Effector CD4-positive, alpha-beta T cell (primary cell): ENCODE measurements at places on chromosomes 11 and 22.

GRCh38 chr22:48639896-48640748 lies 1187.6 kb downstream of the BRD1 start:
- no peak for DNase-seq

GRCh38 chr22:49717322-49717919 lies 110.3 kb downstream of the BRD1 start:
- DNase-seq: no peak

DNA sequence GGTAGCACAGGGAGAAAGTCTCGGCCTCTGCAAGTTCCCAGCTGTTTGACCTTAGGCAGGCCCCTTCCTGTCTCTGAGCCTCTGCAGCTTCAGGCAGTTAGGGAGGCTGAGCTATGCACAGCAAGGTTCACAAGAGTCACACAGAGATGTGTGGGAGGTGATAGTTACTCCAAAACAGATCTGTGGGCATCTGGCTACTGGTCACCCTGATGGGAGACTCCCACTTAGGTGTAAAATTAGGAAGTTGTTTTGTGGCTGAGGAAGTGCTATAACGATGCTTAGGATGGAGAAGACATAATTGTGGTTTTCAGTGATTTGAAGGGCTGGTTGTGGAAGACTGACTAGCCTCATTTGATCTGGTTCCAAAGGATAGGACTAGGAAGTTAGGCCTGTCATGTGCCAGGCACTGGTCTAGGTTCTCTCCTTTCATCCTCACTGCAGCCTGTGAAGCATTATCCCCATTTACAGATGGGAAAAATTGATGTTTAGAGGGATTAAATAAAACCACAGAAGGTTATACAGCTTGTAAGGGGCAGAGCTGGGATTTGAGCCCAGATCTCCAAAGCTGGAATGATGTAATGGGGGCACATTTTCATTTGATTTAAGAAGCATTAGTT lies 13.5 kb downstream of the ACO2 start:
- no peak for DNase-seq

GRCh38 chr11:18280438-18281045 lies 14.5 kb downstream of the SAA1 start:
- DNase-seq: no peak

DNA sequence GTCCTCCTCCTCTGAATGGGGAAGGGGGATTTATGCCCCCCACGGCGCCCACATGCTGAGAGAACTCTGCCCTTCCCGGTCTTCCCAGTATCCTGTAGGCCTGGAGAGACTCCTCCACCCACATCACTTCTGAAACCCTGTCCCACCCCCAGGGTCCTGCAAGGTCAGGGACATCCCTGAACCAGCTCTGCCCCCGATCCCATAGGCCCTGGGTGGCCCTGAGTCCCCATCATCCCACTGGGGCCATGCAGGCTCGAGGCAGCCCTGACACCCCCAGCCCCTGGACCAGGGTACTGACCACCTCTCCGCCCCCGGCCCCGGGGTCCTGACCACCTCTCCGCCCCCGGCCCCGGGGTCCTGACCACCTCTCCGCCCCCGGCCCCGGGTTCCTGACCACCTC lies 11.7 kb downstream of the B4GALNT4 start:
- no peak for DNase-seq

- DNase-seq: no peak
Observed at GRCh38 chr22:23149743-23150238, 4.5 kb downstream of the RAB36 start.

DNA sequence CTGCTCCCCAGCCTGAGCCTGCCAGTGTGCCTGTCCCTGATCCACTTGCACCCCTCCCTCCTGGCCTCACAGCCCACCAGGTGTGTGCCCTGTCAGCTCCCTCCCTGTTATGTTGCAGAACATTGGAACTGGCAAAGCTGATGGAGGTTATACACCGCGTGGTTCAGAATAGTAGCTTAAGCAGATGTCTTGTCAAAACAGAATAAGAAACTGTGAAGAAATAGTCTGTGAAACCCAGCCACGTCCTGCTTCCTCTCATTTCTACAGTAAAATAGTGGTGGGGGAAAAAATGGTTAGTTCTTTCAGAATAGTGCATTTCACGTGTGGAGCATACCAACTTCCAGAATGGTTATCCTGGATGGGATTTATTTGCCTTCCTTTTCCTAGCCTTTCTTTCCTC lies 161.2 kb upstream of the NAV2 start:
- DNase-seq: no peak

DNA sequence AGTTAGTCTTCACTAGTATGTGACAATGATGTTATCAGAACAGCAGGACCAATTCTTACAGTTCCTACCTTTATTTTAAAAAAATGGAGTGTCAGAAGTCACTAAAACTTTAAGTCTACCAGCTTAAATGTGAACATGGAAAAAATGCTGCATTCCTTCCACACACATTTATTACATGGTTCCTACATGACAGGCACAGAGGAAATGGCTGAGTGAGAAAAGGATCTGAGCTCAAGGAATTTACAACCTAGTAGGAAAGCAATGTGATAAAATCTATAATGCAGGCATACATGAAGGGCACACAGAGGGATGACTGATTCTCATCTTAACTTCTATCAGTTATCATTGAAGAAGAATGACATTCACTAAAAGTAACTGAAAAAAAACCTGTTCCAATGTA lies 23.0 kb downstream of the CLDN25 start:
- DNase-seq: no peak

DNA sequence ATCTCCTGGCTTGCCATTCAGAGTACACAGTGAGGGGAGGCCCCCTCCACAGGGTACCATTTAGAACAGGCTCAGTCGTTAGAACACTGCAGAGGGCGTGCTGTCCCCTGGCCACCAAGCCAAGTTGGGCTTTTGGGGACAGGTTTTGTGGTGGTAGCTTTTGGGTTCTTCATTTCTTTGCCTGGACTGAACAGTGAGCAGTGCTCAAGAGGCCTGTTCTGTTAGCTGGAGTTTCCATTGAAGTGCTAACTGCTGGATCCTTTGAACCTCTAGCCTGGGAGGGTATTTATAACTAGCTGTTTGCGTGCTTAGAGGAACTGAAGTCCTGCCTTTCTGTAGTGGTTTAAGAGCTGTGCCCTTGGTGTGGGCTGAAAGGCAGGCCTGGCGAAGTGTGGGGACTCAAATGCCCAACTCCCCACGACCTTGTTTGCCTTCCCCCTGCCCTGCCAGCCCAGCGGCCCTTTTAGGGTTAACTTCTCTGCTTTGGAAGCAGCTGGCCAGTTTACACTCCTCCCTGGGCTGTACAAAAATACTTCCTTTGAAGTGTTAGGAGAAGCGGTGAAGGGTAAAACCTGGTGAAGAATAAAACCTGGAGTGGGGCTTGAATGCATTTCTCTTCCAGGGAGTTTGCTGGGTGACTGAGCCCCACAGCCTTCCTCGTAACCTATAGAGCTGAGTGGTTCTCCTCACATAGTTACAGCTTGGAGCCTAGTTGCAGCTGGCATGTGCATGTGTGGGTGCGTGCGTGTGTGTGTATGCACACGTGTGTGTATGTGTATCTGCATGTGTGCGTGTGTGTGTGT lies 34.6 kb downstream of the ZNRF3 start:
- no peak for DNase-seq

DNA sequence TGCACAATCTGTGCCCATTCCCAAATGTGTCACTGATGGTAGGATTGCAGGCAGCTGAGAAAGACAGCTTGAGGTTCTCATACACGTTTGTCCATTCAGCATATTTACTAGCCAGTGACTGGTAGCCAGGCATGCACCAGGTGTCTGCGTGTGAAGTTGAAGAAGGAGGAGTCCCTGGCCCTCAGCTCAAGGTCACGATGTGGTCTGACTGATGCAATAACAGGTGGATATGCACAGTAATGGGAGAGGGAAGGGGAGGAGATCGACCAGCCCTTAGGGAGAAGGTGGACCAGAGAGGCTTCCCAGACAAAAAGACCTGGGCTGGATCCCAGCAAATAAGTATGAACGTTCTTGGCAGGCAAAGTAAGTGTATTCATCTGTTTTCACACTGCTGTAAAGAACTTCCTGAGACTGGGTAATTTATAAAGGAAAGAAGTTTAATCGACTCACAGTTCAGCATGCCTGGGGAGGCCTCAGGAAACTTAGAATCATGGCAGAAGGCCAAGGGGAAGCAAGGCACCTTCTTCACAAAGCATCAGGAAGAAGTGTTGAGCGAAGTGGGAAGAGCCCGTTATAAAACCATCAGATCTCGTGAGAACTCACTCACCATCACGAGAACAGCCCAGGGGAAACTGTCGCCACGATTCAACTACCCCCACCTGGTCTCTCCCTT lies 96.0 kb downstream of the MN1 start:
- no peak for DNase-seq

GRCh38 chr11:696955-697491 lies 1.4 kb downstream of the TMEM80 start:
- no peak for DNase-seq

DNA sequence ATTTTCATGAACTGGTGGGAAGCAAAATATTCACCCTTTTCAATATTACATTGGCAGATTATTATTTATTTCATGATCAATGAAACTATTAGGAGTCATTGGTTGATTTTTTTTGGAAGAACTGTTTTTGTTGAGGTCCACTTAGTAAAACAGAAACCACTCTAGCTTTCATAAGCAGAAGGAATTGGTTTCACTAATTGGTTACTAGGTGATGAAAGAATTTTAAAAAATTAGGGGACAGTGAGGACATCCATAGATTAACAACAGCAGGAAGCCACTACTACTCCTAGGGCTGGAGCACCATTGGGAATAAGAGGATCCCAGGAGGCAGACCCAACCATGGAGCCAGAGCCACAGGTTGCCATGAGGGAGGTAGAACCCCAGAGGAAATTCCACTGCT lies 74.4 kb upstream of the KCNA4 start:
- no peak for DNase-seq

GRCh38 chr11:19209617-19210370 lies 8.0 kb upstream of the CSRP3 start:
- DNase-seq: no peak

DNA sequence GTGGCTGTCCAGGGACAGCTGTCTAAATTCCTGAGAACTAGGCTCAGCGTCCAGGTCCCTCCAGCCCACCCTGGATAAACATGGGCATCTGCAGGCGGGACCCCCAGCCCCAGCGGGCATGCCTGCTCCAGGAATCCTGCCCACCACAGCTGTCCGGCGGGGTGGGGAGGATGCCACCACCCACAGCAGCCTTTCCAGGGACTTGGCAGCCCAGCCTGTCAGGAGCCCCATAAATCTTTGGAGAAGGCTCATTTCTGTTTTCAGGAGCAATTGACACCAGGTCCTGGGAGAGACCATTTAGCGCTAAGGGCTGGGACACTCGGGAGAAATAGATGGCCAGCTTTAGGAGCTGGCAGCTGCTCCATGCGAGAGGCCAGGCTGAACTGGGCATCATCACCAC lies 358.9 kb downstream of the CADM1 start:
- no peak for DNase-seq

- DNase-seq: no peak
Observed at GRCh38 chr11:67302571-67303131, 679 bp upstream of the SSH3 start.

- DNase-seq: no peak
Observed at GRCh38 chr11:114233755-114234154, 62.4 kb upstream of the NNMT start.

- no peak for DNase-seq
Observed at GRCh38 chr22:31629741-31630184, 32.3 kb downstream of the PISD start.

GRCh38 chr11:119531623-119532022 lies 108.7 kb upstream of the THY1 start:
- DNase-seq: no peak

DNA sequence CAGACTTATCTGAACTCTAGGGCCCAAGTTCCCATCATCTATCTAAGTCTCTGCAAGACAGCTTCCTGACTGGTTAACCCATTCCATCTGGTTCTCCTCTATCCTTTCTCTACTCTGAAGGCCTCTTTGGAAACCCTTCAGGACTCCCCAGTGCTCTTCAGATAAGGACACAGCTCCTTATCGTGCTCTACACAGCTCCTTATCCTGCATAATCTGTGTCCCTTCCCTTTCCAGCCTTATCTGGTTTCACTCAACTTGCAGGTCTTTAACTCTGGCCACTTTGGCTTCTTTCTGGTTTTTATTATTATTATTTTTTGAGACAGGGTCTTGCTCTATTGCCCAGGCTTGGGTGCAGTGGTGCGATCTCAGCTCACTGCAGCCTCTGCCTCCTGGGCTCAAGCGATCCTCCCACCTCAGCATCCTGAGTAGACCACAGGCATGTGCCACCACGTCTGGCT lies 10.6 kb downstream of the ENDOD1 start:
- DNase-seq: no peak

- no peak for DNase-seq
Observed at GRCh38 chr11:32266601-32267000, 168.7 kb downstream of the WT1 start.

DNA sequence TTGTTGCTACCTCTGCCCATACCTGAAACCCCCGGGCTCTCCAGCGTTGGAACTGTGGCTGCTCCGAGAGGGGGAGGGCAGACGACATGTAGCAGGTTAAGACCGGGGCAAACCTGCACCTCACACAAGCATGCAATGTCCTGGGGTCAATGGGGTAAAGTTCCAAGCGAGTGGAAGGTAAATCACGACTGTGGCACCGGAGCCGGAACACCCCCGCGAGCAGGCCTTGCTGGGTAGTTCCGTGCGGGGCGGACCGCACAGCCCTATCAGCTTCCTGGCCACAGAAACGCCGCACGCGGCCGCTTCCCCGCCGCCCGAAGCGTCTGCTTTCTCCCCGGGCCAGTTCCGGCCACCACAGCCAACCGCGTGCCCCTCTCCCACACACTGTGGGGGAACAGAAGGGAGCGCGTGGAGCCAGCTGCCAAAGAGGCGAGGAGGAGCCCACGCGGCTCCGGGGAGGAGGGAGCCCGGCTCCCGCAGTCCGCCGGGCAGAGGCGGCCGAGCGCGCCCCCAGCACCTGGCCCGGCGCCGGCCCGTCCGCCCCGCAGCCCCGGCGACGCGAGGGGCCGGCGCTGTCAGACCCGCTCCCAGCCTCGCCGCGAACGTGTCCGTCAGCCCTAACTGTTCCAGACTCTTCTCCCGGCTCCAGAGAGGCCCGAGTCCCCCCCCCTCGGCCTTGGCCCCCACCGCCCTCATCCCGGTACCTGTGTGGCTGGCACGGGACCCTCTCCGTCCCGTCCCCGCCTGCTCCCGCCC lies 1.6 kb downstream of the SPTBN2 start:
- no peak for DNase-seq

DNA sequence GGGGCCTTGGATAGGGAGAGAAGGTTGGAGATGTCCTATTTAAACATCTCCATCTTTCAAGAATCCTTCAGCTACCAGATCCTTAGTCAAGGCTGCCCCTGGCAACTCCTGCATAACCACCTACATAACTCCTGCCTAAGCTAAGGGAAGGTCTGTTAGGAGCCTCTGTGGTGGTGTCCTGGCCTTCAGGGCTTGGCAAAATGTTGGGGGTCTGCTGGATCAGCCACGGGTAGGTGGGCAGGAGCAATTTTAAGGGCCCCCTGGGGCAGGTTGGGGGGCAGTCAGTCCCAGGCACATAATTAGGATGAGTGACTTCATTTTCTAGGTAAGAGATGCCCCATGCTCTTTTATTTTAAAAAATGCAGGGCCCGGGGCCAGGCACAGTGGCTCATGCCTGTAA lies 25.9 kb downstream of the USH1C start:
- DNase-seq: no peak

GRCh38 chr22:39364714-39365491 lies 15.1 kb downstream of the SYNGR1 start:
- DNase-seq: no peak

GRCh38 chr11:27786864-27787263 lies 86.6 kb upstream of the BDNF start:
- no peak for DNase-seq
